ENCODE measurements at places on chromosomes 13 and 19.

- DNase-seq = no peak
These were observed 10.9 kb downstream of the NCR1 start for GRCh38 chr19:54916822-54917221.

DNA sequence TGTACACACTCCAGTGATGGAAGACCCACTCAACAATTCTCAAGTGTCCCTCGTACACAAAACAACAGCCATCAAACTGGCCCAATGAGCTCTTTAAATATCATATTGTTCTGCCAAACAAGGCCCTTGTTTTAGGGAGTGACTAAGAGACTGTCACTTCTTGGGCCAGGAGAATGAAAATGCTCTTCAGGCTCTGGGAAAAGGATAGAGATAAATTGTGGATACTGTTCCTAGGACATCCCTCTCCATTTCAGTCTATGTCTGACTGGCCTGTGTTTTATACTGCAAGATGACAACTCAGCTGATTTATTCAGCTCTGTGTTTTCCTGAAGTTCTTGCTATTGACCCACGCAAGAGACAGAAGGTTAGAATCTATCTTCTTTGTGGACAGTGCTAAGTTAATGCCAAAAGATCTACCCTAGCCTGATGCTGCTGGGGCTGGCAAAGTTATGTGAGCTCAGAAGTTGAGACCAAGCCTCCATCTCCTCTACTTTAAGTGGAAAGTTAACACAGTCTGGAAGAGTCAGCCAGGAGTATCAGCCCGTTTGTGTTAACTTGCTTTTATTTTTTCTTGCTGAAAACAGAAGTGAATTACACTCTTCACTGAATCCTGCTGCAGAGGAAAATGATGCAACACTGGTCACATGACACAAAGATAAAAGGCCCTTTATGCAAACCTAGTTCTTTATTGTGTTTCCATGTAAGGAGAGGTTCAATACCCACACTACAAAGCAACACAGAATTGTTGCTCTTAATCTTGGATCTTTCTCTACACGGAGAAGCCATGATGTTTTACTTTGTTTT lies 14.6 kb downstream of the FRY start:
- no peak for DNase-seq

- no peak for DNase-seq
These were observed 902.3 kb upstream of the SLITRK1 start for GRCh38 chr13:84784443-84785153.

GRCh38 chr13:39144941-39145533 lies 106.8 kb downstream of the NHLRC3 start:
- DNase-seq = peak; percentile 3

Measured in activated CD4-positive, alpha-beta T cell treated with anti-CD3 and anti-CD28 coated beads, Interleukin-2, amount 50 U/mL, for 4 hours (primary cell).